HL-60 (cell line): ENCODE measurements at places on chromosomes 7 and 10.

GRCh38 chr10:51642581-51642980 lies 56.8 kb downstream of the CSTF2T start:
- no peak for DNase-seq

- no peak for DNase-seq
Measured at GRCh38 chr10:90958781-90959180, 37.9 kb upstream of the ANKRD1 start.

DNA sequence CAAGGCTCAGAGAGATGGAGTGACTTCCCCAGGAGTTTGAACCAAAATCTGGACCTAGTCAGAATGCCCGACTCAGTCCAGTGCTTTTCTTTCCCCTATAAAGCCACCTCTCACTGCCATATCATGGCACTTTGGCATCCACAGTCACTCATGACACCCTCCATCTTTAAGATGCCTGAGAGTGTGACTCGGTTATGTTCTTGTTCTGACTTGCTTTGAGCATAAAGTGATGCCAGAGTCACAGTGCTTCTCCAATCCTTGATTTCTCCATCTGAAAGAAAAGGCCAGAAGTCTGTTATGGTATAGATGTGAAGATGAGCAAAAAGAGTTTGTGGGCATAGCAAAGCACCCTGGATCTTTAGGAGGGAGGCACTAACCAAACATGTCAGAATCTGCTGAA lies 538.1 kb downstream of the SORCS1 start:
- no peak for DNase-seq

DNA sequence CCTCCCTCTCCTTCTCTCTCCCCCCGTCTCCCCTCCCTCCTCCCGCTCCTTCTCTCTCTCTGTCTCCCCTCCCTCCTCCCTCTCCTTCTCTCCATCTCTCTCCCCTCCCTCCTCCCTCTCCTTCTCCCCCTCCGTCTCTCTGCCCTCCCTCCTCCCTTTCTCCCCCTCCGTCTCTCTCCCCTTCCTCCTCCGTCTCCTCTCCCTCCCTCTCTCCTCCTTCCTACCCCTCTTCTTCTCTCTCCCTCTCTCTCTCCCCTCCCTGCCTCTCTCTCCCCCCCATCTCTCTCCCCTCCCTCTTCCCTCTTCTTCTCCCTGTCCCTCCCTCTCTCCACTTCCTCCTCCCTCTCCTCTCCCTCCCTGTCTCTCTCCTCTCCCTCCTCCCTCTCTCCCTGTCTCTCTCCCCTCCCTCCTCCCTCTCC lies 32.2 kb downstream of the AP5Z1 start:
- no peak for DNase-seq

DNA sequence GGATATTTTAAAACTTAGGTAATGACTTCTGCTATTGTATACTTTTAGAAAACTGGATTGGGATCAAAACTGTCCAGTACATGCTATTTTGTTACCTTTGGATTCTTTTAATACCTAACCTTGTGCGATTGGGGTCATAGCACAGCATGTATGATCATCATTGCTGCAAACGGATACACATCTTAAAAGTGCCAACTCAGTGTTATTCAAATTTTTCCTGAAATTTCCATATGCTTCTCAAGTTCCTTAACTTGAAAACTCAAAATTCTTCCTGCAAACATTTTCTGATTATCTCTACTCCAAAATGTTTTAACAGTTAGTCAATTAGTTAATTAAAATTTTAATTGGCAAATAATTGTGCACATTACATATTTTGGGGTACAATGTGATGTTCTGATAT lies 147.5 kb downstream of the PCDH15 start:
- no peak for DNase-seq
